ENCODE measurements at places on chromosomes 16 and 17.

DNA sequence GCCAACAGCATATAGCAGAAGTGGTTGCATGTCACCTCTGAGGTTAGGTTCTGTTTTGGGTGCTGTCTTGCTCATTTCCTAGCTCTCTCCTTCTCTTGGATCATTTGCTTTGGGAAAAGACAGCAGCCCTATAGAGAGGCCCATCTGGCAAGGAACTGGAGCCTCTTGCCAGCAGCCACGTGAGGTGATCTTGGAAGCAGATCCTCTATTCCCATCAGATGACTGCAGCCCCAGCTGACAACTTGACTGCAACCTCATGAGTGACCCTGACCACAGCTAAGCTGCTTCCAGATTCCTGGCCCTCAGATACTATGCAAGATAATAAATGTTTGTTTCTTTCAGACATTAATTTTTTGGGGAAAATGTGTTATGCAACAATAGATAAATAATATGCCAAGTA lies 213.3 kb upstream of the HS3ST4 start:
- no peak for DNase-seq

DNA sequence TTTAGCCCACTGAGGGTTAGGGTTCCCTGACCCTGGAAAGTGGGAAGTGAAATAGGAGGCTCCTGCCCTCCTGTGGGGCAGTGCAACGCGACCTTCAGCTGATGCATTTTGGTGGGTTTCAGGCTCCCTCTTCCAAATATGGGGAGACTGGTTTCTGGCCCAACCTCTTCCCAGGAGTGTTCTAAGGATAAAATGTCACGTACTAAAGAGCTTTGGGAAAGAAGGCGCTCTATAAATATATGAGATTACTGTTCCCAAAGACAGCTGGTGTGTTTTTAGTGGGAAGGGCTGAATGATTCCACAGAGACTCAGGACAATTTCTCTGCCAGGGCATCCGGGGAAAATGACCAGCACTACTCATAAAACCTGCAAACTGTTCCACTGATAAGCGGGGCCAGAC lies 9.8 kb downstream of the SLC35B1 start:
- DNase-seq, result no peak

- DNase-seq, result no peak
These were observed 34.2 kb downstream of the CDH13 start for GRCh38 chr16:82660966-82661365.

DNA sequence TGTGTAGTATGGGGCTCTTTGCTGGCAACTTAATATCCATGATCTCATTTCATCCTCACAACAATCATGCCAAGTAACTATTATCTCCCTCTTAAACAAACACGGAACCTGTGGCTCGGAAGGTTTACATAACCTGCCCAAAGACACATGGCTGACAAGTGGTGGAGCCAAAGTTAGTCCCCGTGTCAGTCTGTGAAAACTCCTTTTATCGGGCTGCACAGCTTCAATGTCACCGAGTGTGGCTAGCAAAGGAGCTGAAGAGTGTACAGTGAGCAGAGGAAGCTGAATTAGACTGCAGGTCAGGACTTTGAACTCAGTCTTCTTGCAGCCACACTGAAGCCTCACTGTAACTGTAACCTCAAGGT lies 80.3 kb downstream of the PARN start:
- DNase-seq, result no peak

DNA sequence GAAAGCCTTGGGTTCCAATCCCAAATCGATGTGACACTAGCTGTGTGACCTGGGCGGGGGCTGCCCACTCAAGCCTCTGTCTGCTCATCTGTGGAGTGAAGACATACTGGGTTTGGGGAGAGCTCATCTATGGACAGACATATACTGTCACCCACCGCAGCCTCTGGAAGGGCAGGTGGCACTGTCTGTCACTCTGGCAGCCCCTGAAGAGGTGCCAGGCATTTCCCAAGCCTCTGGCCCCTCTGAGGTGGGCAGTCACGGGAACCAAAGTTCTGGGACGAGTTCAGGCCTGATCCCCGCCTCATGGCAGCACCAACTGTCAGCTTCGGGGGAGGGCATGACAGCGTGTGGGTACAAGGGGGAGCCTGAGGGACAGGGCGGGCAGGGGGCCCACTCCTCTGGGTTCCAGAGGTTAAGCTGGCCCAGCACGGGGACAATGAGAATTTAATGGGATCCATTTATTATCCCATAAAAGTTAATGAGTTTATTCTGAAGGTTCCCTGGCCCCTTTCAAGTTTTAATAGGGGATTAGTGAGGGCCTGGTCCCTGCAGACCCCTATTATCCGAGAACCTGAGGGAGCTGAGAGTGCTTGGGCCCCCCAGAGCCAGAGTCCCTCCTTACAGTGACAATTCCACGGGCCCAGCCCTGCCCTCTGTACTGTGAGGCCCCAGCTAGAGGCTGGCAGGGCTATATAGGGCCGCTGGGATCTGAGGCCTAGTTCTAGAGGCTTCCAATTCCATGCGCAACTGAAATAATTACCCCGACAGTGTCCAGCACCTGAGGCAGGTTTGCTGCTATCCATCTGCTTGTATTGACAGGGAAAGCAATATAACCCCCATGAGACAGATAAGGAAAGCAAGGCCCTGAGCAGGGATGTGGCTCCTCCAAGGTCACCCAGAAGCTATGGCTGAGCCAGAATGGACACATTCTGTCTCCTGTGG lies 18.8 kb downstream of the SEZ6 start:
- DNase-seq, result no peak

GRCh38 chr17:15247891-15248529 lies 17.1 kb downstream of the PMP22 start:
- no peak for DNase-seq

GRCh38 chr16:51549836-51550235 lies 398.8 kb upstream of the SALL1 start:
- no peak for DNase-seq

- DNase-seq, result no peak
These were observed 488.2 kb downstream of the RBFOX1 start for GRCh38 chr16:7820816-7821215.

- no peak for DNase-seq
These were observed 356.3 kb upstream of the TNRC6C start for GRCh38 chr17:77602062-77602746.

- DNase-seq, result no peak
These were observed 253.0 kb downstream of the HS3ST3B1 start for GRCh38 chr17:14553847-14554246.

GRCh38 chr17:42924891-42925290 lies 24.3 kb downstream of the G6PC1 start:
- no peak for DNase-seq

DNA sequence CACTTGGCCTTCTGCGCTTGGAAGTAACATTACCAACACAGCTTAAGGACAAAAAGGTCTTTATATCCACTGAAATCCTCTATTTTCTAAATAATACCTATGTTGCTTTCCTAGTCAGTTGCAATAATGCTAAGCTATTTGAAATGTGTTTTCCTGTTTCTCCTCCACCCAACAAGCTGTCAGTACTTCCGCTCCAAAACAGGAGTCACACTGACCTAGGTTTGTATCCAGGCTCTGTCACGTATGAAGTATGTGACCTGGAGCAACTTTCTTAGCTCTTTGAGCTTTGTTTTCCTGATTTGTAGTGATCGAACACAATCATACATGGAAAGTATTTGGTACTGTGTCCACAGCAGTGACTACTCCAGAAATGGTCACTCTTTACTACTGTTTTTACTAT lies 24.3 kb upstream of the MYLK3 start:
- no peak for DNase-seq

DNA sequence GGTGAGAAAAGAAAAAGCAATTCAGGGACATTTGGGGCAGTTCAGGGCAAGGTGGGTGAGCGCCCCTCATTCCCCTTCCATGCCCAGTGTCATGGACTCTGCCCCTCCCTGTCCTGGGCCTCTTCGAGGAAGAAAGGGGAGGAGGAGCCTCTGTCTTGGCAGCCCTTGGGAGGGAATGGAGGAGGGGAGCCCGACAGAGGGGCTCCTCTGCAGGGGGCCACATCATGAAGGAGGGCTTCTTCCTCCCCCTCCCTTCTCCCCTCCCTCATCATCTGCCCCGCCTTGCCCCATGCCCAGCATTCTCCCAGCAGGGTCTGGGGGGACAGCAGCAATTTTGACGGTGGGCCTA lies 33.2 kb upstream of the TAC4 start:
- DNase-seq, result no peak

DNA sequence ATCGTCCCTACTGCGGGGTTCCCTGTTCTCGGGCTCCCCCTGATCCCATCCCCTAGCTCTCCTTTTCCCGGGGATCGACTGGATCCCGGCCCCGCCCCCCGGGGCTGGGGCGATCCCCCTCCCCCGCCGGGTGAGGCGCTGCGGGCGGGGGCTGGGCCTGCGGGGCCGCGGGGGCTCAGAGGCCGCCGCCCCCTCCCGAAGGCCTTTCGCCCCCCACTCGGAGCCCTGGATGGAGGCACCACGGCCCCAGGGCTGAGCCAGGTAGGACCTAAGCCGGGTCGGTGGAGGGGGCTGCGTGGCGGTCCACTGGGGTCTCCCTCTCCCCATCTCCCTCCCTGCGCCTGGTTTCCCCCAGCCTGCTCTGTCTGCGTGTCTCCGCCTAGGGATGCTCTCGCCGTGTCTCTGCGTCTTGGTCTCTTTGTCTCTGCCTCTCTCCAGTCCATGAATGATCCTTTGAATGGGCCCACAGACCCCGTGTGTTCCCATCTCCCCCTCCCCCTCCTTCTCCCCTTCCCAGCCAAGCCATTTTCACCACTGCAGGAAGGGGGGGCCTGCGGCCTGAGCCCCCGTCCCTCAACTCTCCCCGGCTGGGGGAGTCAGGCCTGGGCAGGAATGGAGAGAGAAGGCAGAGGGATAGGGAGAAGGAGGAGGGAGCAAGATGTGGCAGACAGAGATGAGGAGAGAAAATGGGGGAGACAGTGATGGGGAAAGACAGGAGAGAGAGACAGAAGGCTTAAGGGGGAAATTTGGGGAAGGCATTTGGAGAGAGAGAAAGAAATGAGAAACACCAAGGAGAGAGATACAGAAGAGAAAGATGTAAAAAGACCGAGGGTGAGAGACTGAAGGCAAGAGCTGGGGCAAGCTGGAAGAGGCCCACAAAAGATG lies 1.7 kb upstream of the TMEM256 start:
- no peak for DNase-seq

DNA sequence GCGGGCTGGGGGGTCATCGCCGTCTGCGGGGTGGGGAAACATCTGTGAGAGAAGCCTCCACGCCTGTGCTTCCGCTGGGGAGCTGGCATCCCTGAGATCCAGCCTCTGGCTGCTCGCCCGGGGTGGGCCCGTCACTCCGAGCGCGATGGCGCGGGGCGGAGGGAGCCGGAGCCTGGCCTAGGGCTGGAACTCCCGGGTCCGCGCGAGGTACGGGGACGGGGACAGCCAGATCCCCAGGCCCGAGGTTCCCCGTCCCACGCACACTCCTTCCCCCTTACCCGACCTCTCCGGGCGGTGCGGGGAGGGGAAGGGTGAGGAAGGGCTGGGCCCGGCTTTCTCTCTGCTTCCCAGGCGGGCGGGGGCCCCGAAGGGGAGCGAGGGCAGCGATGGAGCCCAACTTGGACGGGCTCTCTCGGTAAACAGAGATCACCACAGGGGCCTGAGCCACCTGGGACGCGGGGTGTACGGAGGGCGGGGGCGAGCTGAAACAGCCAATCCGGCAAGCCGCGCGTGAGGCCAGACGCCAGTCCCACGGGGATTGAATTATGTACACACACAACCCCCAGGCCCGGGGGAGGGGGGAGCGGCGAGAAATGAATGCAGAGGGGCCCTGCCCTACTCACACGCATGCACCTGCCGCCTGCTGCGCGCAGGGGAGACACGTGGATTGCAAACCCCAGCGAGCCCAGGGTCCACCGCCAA lies at the start of gene SLC16A11:
Gene SLC16A11, minus strand, starts transcription at position 596 of the 702 bp plus-strand sequence. Its CDS starts 579 bp downstream, at position 17.
- DNase-seq, result no peak

DNA sequence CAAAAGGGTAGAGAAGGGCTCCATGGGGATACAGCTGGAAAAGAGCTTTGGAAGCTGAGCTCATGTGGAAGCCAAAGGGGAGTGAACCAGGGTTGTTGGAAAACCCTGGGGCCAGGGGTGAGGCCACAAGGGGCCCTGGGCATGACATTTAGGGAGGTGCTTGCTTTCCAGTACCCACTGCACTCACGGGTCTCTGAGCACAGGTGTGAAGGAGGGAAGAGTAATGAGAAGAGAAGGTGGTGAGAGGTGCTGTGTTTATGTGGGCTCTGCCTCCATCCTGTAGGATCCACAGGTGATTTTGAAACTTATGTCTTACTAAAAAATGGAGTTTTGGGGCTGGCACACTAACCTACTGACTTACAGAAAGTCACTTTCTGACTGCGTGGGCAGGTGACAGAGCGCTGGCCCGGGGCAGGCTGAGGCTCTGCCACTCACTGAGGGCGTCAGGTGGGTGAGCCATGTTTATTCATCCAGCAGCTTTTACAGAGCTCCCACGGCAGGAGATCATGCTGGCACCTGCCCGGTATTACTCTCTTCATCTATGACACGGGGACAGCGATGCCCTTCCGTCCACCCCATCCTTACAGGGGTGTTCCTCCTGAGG lies 18.9 kb downstream of the KSR1 start:
- DNase-seq, result no peak

GRCh38 chr16:78179666-78180065 lies 80.2 kb downstream of the WWOX start:
- DNase-seq, result no peak

GRCh38 chr17:31136319-31136718 lies 41.5 kb downstream of the NF1 start:
- DNase-seq, result no peak

DNA sequence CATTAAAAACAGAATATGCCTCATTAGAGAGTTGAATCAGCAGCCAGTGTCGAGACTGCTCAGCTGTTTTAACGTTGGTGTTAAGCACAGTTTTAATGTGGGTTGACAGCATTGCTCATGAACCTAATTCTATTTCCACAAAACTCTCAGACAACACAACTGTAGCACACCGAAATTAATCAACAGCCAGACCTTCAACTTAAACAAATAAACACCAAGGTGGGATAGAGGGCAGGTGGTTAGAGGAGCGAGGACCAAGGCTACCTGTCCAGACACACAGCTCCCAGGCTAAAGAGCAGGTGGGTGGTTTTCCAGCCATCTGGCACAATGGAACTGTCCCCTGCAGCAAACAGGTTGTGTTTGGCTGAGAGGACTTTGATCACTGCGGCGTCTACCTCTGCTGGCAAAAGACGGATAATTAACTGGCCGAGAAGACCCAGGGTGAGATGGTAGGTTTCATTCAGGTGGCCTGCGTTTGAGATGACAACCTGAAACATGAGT lies 69.6 kb upstream of the ATP2A3 start:
- no peak for DNase-seq

DNA sequence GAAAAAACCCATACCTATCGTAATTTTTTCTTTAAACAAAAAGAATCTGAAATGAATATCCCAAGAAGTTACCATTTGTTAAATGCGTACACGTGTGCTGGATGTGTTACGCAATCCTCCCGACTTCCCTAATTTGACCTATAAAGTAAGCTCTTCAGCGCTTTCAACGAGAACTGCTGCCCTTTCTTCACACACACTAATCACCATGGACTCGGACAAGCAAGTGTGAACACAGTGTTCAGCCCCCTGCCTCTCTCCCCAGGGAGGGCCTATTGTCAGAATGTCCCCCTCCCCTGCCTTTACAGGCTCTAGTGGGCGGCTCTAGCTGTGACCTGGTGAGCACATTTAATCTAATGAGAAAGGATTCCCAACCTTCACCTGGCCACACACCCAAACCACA lies 216.1 kb downstream of the CEP112 start:
- no peak for DNase-seq

Data from stimulated activated CD8-positive, alpha-beta memory T cell treated with anti-CD3 and anti-CD28 coated beads, Interleukin-4, amount 100 ng/mL, for 1 hour (primary cell).